ENCODE measurements at places on chromosomes 7 and 10. TPM values are rescaled to one million over a fixed set of nuclear protein-coding genes. Genes with fewer than 3 reads are reported as not detected.

Gene SLC13A4
- not detected for total RNA-seq

- peak overlapping the region; percentile 75 for H3K4me3 ChIP-seq
- peaks cover 30% of the 10 kb centered on the region for H3K36me3 ChIP-seq
- H3K27me3 ChIP-seq, result peaks cover 58% of the 10 kb centered on the region
- H3K4me1 ChIP-seq, result peaks cover 58% of the 10 kb centered on the region
These were observed 1.2 kb upstream of the PLXNA4 start for GRCh38 chr7:132577206-132578049.

- H3K27ac ChIP-seq, result peak overlapping the region; percentile 89
- no peaks in the 10 kb centered on the region for H3K36me3 ChIP-seq
- H3K27me3 ChIP-seq, result no peaks in the 10 kb centered on the region
- peaks cover 21% of the 10 kb centered on the region for H3K4me1 ChIP-seq
These were observed 13.0 kb upstream of the HUS1 start for GRCh38 chr7:47992446-47992845.

GRCh38 chr10:34423673-34424625 lies 391.1 kb downstream of the PARD3 start:
- no peaks in the 10 kb centered on the region for H3K36me3 ChIP-seq
- H3K27ac ChIP-seq, result no peak overlapping the region
- DNase-seq, result no peak
- no peak overlapping the region for H3K4me3 ChIP-seq
- no peaks in the 10 kb centered on the region for H3K4me1 ChIP-seq

DNA sequence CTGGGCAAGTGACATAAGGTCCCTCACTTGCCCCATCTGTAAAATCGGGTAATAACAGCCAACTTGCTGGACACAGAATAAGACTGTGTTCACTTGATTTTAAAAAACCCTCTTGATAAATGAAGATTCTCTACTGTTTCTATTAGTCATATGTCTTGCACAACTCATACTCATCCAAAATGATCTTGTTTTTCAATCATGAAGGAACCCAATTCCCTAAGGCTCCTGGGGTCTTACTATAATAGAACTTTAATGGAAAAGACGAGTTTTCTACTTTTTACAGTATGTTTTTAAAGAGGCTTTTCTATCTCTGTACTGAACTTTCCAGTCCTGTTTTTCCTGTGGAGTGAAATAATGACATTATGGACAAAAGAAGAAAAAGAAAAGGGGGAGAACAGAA lies 103.8 kb downstream of the ARID5B start:
- peaks cover 66% of the 10 kb centered on the region for H3K36me3 ChIP-seq
- H3K27me3 ChIP-seq, result no peaks in the 10 kb centered on the region
- H3K4me3 ChIP-seq, result no peak overlapping the region
- DNase-seq, result no peak
- no peak overlapping the region for H3K27ac ChIP-seq
